ENCODE measurements at places on chromosomes 12 and 14.

DNA sequence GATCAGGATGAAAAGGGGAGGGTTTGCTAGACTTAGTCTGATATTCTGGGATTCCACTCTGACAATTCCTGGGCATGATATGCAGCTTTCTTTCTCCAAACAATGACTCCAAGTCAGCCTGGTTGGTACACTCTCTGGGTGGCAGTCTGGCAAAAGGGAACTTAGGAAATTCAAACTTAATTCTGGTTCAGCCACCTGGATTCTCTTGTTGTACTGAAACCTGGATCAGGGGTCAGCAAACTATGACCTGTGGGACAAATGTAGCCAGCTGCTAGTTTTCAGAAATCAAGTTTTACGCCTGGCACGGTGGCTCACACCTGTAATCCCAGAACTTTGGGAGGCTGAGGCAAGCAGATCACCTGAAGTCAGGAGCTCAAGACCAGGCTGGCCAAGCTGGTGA is 6.2 kb downstream of the AMN1 start:
- no peak for DNase-seq

GRCh38 chr14:105198588-105198987 is 17.5 kb upstream of the NUDT14 start:
- DNase-seq: no peak

DNA sequence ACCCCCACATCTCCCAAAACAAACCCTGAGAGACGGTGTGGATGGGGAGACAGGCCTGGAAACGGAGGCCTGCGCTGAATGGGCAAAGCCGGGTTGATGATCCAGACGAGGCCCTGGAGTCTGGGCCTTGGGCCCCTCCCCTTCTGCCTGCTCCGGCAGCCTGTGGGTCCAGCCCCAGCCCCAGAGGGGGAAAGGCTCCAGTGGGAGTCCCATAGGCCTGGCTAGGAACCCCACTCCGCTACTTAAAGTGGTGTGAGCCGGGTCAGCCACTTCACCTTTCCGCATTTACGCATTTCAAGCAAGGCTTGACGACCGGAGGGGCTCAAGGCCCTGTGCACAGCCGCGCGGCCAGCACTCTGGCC is 695 bp upstream of the TNFAIP2 start:
- no peak for DNase-seq

- DNase-seq: no peak
Measured at GRCh38 chr14:34081101-34081575, 130.3 kb upstream of the EGLN3 start.

DNA sequence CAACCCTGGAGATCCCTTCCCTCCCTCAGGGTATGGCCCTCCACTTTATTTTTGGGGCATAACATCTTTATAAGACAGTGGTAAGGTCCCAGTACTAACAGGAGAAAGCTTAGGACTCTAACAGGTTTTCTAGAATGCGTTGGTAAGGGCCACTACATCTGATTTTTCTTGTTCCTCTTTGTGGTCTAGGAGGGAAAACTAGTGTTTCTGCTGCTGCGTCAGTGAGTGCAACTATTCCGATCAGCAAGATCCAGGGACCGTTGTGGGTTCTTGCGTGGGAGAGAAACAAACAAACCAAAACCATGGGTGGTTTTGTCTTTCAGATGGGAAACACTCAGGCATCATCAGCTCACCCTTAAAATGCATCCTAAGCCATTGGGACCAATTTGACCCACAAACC is 123.6 kb upstream of the SLC16A7 start:
- no peak for DNase-seq

- no peak for DNase-seq
Measured at GRCh38 chr14:36325853-36326252, 5.4 kb upstream of the MBIP start.

Data from fibroblast of the conjunctiva (primary cell).